Dermis microvascular lymphatic vessel endothelial cell (primary cell): ENCODE measurements at places on chromosomes 3 and 15. TPM values are rescaled to one million over a fixed set of nuclear protein-coding genes. Genes with fewer than 3 reads are reported as not detected.
A peak's percentile ranks its signal among the peaks of the same experiment; 100 is the strongest.

DNA sequence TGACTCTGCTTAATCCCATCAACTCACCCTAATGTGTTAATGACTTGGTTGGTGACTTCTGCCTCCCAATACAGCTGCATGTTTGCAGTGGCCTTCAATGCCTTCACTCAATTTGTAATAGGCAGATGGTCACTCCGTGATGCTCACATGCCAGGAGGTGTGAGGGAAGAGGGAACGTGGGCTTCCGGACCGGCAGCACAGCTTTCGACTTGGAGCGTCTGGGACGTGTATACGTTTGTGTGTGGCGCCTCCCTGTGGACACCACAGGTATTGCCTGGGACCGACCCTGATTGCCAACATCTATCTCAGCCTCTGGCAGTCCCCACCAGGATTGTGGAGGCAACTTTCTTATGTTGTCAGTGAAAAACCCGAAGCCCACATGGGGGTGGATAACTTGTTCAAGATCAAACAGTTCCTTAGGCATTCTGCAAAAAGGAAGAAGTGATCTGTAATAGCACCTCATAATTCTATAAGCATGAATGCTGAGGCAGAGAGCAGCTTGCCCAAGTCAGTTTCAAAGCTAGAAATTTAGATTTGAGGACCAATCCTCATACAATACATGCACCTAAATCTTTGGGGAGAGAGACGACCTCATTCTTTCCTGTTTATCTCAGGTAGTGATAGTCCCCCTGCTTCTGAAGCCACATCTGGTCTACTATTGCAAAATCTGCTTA is 16.9 kb downstream of the MRPL46 start:
- DNase-seq: peak; percentile 58

DNA sequence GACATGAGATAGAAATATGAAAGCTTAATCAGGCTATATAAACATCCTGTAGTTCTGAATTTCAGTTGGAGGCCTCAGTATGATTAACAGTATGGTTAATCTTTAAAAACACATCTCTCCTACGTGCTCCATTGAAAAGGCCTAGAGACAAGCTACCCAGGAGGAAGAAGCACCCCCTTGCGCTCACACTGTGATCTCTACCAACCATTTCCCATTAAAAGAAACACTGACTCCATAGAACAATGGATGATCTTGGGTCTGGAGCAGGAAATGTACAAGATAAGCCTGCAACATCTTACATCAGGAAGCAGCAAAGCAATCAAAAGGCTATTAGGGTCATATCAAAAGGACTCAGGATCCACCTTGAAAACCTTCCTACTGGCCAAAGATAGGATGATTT is 3.4 kb upstream of the EOGT start:
- DNase-seq: no peak

DNA sequence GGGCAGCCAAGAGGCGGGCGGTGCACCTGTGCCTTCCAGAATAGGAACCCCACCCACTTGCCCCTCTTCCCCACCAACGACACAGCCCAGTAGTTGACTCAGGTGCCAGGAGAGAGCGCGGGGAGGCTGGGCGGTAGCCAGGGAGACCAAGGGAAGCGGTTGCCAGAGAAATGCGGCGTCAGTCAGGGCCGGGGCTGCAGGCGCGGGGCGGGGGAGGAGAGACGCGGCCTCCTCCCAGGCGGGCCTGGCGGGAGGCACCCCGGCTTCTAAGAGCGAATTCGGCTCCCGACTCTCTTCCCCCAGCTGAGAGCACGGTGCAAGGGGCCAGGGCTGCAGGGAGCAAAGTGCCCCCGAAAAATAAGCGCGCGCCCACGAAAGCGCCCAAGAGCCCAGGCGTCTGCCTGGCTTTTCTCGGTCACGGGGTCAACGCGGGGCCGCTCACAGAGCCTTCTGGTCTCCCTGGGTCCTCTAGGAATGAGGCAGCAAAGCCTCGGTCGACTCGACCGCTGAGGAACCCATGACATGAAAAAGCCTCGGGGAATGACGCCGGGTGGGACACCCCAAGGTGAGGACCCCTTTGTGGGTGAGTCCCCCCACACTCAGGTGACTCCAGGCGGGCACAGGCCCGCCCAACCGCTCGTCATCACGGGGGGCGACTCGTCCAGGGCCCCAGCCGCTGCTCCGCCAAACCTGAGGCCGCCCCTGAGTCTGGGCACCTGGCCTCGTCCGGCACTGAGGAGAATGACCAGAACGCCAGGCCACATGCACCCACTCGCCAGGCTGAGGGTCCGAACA is 716 bp downstream of the CPEB1 start:
- no peak for DNase-seq

The STXBP5L gene
- total RNA-seq: not detected in 2 replicates

The TNFSF10 gene
- 53.9 and 84.3 TPM in 2 replicates for total RNA-seq

DNA sequence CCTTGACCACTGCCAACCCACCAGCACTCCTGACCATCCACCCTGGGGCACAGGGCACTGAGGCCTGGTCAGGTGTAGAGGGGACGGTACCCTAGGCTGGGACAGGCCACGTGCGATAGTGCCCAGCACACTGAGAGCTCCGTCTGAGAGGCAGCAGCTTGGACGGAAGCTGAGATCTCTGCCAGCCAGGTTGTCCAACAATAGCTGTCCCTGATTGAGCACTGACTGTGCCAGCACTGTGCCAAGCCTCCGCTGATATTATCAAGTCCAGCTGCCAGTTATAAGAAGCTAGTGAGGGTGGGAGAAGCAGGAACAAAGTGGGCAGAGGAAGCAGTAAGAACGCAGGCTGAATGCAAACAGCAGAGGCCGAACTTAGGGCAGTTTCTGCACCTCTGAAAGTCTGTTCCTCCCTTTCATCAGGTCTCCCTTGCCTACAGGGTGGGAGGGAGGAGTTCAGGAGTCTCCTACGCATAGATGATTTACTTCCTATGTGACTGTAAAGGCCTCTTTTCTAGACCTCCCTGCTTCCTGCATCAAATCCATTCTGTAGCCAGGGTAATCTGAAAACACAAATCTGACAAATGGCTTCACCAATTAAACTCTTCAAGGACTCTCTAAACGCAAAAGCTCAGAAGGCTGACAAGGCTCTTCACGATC is 29.7 kb downstream of the MRPS11 start:
- DNase-seq: no peak

The FEZF2 gene
- total RNA-seq: not detected in 2 replicates

The NANOGP8 gene
- not detected in 2 replicates for total RNA-seq

The CFAP91 gene
- total RNA-seq: 0.13 TPM in 1 of 2 replicates, not detected in the other

DNA sequence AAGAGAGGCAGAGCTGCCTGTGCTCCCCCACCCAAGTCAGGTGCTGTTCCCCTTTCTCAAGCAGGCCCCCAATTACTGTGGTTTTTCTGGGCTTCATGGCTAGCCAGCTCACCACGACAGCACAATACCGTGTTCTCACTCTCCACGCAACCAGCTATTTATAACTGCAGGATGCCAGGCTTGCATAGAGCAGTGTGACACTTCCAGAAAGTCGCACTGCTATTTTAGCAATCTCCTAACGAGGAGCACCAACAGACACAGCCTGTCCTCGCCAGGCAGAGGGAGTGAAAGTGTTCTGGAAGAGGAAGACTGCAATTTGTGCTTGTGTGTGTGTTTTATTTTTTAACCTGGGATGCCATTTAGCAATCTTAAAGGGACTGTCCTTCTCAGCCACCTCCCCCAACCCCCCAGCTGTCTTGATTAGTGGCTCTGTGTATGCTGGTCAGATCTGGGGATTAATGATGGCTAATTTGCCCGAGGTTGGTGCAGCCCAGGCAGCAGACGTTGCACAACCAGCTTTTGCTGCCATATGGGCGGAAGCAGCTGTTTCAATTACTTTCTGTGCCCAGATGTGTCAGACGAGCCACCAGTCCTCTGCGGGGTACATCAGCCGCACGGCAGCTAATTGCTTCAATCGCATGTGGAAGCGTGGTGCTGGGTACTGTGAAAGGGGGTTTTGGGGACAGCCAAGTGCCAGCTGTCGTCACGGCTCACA is 268.0 kb upstream of the ARRDC4 start:
- DNase-seq: no peak

The SPESP1 gene
- total RNA-seq: 1.4 and 1.9 TPM in 2 replicates

DNA sequence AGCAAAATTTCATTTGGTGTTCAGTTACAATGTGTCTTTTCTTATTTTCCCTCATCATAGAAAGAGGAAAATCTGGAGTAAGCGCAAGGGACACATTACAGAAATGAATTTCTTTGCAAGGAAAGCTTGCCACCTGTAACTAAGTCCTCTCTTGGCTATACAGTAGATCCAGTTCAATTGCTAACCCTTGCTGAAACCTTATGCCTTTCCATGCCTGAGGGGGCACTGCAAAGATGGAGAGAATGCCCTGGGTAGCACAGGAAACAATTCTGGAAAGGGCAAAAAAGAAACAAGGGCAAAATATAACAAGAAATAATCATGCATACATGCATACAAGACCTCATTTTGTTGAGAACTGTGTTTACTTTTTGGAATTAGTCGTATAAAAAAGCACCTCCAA is 4.3 kb downstream of the CADM2 start:
- no peak for DNase-seq

DNA sequence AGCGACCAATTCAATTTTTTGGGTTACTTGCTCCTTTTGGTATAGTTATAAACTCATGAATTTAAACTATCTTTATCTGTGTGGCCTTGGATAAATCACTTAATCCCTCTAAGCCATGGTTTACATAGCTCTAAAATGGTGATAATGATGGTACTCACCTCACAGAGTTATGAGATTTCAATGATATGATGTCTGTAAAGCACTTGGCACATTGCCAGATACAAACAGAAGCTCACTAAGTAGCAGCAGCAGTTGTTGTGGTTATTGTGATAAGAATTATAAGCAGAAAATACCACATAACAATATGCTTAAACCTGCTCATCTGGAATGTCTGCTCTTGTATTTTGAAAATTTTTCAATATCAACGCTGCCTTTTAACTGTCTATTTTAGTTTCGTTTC is 185.1 kb upstream of the SNTN start:
- no peak for DNase-seq

- DNase-seq: no peak
Observed at GRCh38 chr3:179026636-179027035, 45.0 kb downstream of the ZMAT3 start.

DNA sequence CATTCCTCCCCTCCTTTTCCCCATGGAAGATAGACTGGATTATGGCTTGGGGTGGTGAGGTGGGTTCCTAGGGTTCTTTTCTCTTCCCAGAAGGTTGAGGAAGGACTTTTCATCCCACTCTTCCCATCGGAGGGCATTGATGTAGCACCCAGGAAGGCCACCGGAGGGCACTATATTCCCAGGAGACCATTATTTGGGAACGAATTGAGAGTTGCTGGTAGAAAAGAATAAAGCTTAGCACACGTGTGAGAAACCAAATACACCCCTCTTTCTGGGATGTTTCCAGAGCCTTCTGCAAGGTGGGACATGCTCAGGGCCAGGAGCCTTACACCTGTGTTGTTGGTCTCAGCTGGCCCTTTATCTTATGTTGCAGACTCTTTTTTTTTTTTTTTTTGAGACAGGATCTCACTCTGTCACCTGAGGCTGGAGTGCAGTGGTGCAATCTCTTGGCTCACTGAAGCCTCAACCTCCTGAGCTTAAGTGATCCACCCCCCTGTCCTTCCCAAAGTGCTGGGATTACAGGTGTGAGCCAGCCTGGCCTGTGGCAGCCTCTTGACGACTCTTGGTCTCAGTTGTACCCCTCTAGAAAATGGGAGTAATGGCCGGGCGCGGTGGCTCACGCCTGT is 6.3 kb upstream of the CDC25A start:
- DNase-seq: no peak

DNA sequence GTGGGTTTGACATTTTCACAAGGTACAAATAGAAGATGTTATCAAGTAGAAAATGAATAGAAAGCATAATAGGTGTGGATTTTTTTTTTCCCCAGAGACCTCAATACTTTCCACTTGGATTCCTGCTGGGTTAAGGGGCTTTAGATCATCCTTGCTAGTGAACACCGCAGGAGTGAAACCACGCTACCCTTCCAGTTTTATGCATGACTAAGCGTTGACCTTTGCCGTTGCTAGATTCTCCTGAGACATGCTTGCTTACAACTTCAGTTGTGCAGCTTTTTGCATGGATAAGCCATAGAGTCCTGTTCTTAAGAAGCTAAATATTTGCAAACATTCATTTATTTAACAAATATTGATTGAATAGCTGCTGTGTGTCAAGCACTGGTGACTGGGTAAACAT is 299.7 kb upstream of the LMCD1 start:
- DNase-seq: no peak

- no peak for DNase-seq
Observed at GRCh38 chr15:40081691-40082194, 26.9 kb downstream of the BMF start.

The NOX5 gene
- under 0.01 TPM in 1 of 2 replicates, not detected in the other for total RNA-seq

The CFAP92 gene
- total RNA-seq: 0.51 and 1.0 TPM in 2 replicates

The ESYT3 gene
- under 0.01 TPM in 1 of 2 replicates, not detected in the other for total RNA-seq

The SMCO1 gene
- total RNA-seq: not detected in 2 replicates

The ENTPD3 gene
- total RNA-seq: 0.13 TPM in 1 of 2 replicates, not detected in the other

- DNase-seq: no peak
Observed at GRCh38 chr3:189567766-189568420, 63.3 kb upstream of the TP63 start.

The CFAP20DC gene
- 0.77 and 0.89 TPM in 2 replicates for total RNA-seq

DNA sequence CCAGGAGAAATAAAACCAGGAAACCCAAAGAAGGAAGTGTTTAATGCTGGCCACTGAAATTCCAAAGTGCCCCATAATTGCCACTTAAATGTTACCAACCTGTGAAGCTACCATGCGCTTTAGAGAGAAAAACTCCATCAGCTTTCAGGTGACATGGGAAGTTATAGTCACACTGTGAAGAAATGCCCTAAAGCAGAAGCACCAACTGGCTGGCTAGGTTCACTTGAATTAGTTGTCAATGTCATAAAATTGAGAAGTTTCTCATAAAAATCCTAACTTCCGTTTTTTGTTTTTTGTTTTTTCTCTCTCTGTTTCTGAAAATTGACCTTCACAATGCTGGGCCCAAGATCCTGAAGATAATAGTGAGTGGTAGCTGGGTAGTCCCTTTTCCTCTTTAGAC is 167.9 kb upstream of the CTNNB1 start:
- DNase-seq: no peak

The TM4SF4 gene
- not detected in 2 replicates for total RNA-seq

DNA sequence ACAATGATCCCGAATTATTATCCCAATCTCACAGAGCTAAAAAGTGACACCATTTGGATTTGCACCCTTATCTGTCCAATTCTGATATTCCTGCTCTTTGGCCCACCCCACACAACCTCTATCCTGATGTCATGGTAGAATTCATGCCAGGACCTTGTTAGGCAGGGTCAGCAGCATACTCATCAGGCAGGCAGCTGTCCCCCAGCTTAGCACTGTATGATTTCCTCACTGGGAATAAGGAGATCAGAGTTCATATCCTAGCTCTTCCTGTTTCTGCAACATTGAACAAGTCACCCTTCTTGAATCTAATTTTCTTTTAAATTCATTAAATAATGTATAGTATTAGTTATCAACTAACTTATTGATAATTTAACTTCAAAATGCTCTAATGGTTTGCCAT is 12.0 kb upstream of the C3orf80 start:
- no peak for DNase-seq

- no peak for DNase-seq
Observed at GRCh38 chr3:171688593-171688992, 121.7 kb downstream of the PLD1 start.
